Foreskin keratinocyte (primary cell): ENCODE measurements at places on chromosomes 7 and 10.

DNA sequence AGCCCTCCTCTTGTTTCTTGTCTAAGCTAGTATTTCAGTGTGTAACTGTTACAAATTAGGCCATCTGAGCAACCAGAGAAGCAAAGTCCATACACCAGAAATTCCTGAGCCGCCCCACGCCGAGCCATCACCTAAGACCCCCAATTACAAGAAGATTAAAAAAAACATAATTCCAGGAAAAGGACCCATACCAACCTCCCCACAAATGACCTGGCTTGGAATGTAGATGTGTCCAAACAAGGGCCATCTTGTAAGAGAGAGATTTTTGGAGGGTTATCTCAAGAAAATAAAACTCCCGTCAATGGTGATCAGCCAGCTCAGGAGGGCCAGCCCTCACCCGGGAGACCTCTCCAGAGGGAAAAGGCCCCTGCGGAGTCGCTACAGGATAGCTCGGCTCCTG is 83.1 kb downstream of the LRGUK start:
- DNase-seq, result no peak

DNA sequence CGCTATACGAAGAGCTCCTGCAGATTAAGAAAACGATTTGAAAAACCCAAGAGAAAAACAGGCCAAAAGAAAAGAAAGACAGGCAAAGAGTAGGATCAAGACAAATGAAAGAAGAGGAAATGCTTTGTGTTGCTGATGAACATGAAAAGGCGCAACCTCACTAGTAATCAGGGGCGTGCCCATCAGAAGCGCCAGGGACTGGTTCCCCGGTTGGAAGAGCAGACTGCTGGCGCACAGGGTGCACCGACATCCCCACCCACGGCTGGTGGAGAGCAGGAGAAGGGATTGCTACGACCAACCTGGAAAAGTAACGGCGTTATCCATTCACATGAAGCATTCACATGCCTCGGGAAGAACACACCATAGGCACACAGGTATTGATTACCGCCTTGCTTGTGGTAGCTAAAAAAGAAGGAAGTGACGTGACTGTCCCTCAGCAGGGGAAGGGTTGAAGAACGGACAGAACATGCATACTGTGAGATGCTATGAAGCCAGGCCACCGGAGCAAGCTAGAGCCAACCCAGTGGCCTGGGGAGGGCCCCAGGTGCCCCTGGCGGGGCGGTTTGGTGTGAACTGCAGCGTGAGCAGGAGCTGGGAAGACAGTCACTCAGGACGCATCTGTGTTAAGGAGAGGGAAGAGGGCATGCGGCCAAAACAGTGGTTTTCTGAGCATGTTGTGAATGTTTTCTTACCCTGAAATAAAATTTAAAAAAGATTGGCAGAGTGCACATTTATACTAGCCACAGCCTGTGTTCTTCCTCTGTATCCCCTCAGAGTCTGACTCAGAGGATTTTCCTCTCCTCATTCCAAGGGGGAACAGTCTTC is 18.3 kb downstream of the AGAP3 start:
- DNase-seq, result no peak

DNA sequence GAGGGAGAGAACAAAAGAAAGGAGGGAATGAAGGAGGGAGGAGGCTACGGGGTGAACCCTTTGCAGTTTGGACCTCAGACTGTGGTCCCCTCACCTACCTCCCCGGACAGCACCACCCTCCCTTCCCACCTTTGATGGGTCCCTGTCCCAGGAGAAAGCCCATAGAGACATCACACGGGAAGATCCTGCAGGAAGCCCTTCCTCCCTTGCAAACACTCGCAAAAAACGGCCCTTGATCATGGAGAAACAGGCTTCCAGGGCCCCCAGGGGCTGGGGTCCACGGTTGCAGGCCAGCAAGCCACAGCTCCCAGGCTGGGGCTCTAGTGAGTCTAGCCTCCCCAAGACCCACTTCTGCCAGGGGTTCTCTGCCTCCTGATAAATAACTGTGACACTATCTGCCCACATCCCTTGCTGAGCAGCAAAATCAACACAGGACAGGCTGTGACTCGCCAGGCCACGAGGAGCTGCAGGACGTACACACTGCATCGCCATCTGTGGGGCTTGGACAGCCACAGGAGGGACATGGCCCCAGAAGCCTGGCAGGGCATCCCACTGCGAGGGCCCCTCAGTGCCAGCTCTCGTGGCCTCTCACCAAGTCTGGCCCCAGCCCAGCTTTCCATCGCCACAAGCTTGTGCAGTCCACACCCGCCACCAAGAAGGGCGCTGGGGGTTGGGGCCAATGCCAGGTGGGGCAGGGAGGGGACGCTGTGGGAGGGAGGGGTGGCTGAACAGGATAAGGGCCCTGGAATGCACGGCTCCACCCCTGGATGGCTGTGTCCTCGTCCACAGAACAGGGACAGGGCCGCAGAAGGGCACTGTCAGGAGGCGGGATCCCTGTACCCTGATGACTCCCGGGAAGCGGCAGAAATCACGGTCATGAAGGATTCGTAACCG is 34.2 kb downstream of the PDGFA start:
- DNase-seq, result no peak

DNA sequence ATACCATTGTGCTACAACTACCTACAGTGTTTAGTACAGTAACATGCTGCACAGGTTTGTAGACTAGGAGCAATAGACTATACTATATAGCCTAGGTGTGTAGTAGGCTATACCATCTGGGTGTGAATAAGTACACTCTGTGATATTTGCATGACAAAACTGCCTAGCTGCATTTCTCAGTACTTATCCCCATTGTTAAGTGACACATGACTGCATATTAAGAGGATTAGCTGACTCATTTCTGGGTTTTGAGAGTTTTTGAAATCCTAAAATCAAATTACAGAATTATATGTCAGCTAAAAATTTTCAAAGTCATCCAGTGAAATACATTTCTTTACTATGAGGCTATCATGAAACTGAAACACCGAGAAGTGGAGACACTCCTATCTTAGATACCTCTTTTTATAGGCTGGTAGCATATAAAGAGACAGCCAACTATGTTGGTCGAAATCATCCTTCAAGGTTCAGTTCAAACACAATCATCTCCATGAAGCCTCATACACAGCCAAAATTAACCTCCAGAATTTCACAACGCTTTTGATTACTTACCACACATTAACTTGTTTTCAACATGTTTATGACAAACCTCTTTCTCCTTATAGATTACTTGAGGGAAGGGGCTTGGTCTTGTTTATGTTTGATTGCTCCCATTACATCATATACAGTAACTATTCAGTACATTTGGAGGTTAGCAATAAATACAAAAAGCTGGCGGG is 89.8 kb upstream of the ANK3 start:
- peak; percentile 54 for DNase-seq

DNA sequence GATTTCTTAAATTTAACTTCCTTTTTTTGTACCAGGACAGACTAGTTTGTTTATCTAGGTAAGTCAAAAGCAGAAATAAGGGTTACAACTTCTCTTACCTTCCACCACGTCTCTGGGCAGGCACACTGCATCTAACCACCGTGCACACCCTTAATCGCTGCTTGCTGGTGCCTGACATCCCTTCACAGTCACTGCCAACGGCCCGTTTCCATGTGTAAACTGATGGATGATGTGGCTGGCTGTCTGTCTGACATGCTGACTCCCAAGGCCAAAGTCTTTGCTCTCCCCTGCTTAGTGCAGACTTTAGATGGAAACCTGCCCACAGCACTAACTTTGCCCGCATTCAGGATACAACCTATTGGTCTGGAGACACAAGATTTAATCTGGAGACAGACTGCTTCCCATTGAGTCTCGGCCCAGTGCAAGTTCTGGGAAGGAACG is 1.1 kb downstream of the TMEM273 start:
- DNase-seq, result no peak

DNA sequence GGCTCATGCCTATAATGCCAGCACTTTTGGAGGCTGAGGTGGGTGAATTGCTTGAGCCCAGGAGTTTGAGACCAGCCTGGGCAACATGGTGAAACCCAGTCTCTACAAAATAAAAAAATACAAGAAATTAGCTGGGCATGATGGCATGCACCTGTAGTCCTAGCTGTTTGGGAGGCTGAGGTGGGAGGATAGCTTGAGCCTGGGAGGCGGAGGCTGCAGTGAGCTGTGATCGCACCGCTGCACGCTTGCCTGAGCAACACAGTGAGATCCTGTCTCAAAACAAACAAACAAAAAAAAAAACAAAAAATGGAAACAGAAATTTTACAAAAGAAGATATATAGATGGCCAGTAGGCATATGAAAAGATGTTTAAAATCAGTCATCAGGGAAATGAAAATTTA is 57.1 kb downstream of the PTEN start:
- DNase-seq, result no peak
